ENCODE measurements at places on chromosomes 1 and 21. TPM values are rescaled to one million over a fixed set of nuclear protein-coding genes. Genes with fewer than 3 reads are reported as not detected.

Gene NUAK2
- total RNA-seq = 5.8 TPM

Gene BRINP3
- total RNA-seq = not detected

Gene C1QC
- total RNA-seq = not detected

Gene TOE1
- 16.9 TPM for total RNA-seq

Gene RPS6KC1
- total RNA-seq = 31.8 TPM

Gene IL19
- not detected for total RNA-seq

Gene CD1C
- total RNA-seq = not detected

Gene FAM78B
- 0.11 TPM for total RNA-seq

Gene KIF26B
- total RNA-seq = 5.9 TPM

Gene RPTN
- not detected for total RNA-seq

Gene TMEM200B
- not detected for total RNA-seq

Gene XCL2
- not detected for total RNA-seq

Gene SYPL2
- total RNA-seq = not detected

Gene CAPN9
- not detected for total RNA-seq

Gene NEGR1
- total RNA-seq = 0.38 TPM

Gene CYP4Z1
- not detected for total RNA-seq

Gene SETSIP
- not detected for total RNA-seq

Gene BEST4
- not detected for total RNA-seq

Gene PROK1
- total RNA-seq = not detected

Gene KDF1
- total RNA-seq = not detected

Gene ASAP3
- total RNA-seq = 19.5 TPM

Gene NUDT17
- 4.2 TPM for total RNA-seq

Gene FCRL2
- not detected for total RNA-seq

Gene ARHGEF2
- 81.1 TPM for total RNA-seq

Gene LIN28A
- not detected for total RNA-seq

Gene ABCG1
- 4.5 TPM for total RNA-seq

Gene PADI2
- total RNA-seq = not detected

Gene TMEM51
- 19.2 TPM for total RNA-seq

Gene RHBDL2
- 0.91 TPM for total RNA-seq

Gene IFT25
- 61.5 TPM for total RNA-seq

Gene LAPTM5
- not detected for total RNA-seq

Gene C1orf56
- 0.74 TPM for total RNA-seq

Gene CFAP141
- not detected for total RNA-seq

Gene NUDT4B
- total RNA-seq = 8.8 TPM

Gene REN
- not detected for total RNA-seq

Gene B4GALT3
- total RNA-seq = 37.0 TPM

Gene TMEM234
- total RNA-seq = 13.5 TPM

Gene NTMT2
- total RNA-seq = not detected

Gene MRPL55
- 101 TPM for total RNA-seq

Gene ADAM30
- total RNA-seq = not detected

Gene LAMTOR2
- 49.0 TPM for total RNA-seq

Gene ADSS2
- 71.4 TPM for total RNA-seq

Gene LGR6
- total RNA-seq = not detected

Gene CELA3B
- not detected for total RNA-seq

Gene TNNT2
- total RNA-seq = not detected

Gene BNIPL
- 0.75 TPM for total RNA-seq

Gene TSTD1
- not detected for total RNA-seq

Gene CDC14A
- 6.5 TPM for total RNA-seq

Gene BGLAP
- total RNA-seq = not detected

Gene TMEM69
- 23.4 TPM for total RNA-seq

Gene TRIM67
- total RNA-seq = 0.61 TPM

Gene MTARC2
- total RNA-seq = 9.5 TPM

Gene TAS1R1
- not detected for total RNA-seq

Data from SJSA1 (cell line).